Naive B cell (primary cell): ENCODE measurements at places on chromosomes 12 and 14. TPM values are rescaled to one million over a fixed set of nuclear protein-coding genes. Genes with fewer than 3 reads are reported as not detected.

PIANP gene
- polyA plus RNA-seq: not detected

SMIM41 gene
- not detected for polyA plus RNA-seq

ASB2 gene
- not detected for polyA plus RNA-seq

C12orf50 gene
- polyA plus RNA-seq: not detected

TRPV4 gene
- polyA plus RNA-seq: not detected

C12orf75 gene
- 15.1 TPM for polyA plus RNA-seq

POTEG gene
- not detected for polyA plus RNA-seq

GLI1 gene
- 1.1 TPM for polyA plus RNA-seq

COX8C gene
- polyA plus RNA-seq: not detected

KRT6C gene
- polyA plus RNA-seq: not detected

LRRIQ1 gene
- not detected for polyA plus RNA-seq

ZNF384 gene
- 18.7 TPM for polyA plus RNA-seq

GPRC5D gene
- polyA plus RNA-seq: not detected

GIT2 gene
- 101 TPM for polyA plus RNA-seq

KRT75 gene
- polyA plus RNA-seq: not detected

KCNC2 gene
- not detected for polyA plus RNA-seq

IAPP gene
- polyA plus RNA-seq: not detected

SIX6 gene
- not detected for polyA plus RNA-seq

TOMM20L gene
- polyA plus RNA-seq: not detected

KRT5 gene
- not detected for polyA plus RNA-seq

SCNN1A gene
- polyA plus RNA-seq: not detected

NOS1 gene
- polyA plus RNA-seq: not detected

CLECL1 gene
- 10.8 TPM for polyA plus RNA-seq

RFX4 gene
- polyA plus RNA-seq: not detected

CCNT1 gene
- 13.8 TPM for polyA plus RNA-seq

SDSL gene
- 0.27 TPM for polyA plus RNA-seq

SPIC gene
- polyA plus RNA-seq: not detected

SERPINA12 gene
- not detected for polyA plus RNA-seq
